ENCODE measurements at places on chromosomes 11 and 22.

GRCh38 chr22:36879775-36880174 lies 19.0 kb downstream of the NCF4 start:
- no peak for DNase-seq

GRCh38 chr11:88909500-88909899 lies 156.3 kb downstream of the GRM5 start:
- no peak for DNase-seq

- DNase-seq, result no peak
Observed at GRCh38 chr22:35756722-35757121, 39.0 kb downstream of the APOL5 start.

DNA sequence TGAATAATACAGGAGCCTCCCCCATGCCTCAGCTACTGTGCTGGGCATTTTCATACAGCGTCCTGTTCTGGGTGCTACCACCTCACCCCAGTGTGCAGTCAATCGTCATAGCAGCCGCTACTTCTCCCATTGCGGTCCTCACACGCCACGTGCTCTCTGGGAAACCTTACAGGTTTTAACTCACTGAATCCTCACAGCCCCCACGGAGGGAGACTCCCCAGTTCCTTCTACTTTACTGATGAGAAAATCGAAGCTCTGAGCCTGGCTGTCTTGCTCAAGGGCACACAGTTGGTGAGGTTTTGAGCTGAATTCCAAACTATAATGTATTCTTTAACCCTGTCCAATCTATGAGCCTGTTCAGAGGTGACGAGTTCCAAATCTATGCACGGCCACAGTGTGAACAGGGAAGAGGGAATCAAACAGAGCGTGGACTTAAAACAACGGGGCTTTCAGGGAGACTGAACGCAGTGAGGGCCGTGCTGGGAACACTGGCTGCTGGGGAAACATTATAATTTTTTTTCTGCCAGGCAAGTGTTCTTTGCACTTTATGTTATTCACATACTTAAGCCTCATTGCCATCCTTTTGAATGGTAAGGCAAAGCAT lies 421.5 kb downstream of the BRD1 start:
- no peak for DNase-seq

DNA sequence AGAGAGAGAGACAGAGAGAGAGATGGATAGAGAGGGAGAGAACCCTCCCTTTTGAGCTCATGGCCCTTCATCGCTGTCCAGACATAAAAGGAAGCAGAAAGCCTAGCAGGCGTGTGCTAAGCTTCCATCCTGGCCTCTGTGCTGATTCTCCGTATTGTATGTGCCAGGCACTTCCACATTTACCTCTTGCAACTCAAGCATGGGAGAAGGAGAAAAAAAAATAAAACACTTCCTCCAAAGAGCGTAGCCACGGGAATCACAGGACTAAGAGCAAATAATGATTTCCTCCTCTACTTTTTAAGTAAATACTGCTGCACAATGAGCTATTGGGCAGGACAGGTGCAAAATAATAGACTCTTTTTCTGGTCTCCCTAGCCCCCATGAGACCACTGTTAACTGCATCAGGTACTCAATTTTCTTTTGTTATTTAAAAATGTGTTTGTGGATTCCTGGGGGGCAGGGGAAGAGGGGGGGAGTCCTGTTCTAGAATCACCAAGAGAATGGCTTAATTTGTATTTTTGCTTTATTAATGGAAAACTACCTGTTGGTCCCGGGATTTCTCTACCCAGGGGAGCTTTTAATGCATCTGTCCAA lies 154.3 kb downstream of the NXPE2 start:
- DNase-seq, result no peak

DNA sequence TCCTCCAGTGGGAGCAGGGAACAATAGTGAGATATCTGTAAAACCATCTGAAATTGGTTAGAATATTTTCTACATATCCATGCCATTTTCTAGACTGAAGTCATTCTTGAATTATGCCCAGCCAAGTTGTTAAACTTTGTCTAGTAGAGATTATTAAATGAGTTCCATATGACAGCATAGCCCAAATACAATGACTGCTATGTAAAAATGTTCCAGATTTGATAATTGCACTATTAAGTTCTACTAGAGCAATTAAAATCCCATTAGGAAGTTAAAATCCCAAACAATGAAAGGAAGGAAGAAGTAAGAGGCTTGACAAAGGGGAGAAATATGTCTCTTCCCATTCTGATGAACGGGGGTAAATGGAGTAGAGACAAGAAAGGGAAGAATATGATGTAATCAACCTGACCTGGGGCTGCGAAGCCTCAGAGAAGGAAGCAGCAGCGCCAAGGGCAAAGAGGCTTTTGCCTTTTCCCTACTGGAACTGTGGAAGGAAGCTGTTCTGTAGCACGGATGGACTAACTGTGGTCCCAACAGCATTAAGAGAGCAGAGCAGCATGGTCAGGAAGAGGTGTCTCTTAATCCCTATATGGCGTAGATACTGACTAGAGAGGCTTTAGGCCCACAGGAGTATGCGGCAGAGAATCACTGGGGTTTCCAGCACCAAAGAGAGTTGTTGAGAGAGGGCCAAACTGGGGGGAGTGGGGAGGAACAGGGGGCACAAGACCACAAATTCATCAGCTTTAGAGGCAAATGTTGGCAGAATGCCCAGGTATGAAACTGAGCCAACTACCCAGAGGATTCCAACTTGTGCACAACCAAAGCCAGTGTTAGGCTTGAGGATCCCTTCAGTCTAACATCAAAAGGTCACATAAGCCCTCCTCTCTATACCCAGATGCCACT lies 26.7 kb downstream of the RRP8 start:
- DNase-seq, result peak; percentile 6

- no peak for DNase-seq
Observed at GRCh38 chr22:49324527-49325491, 502.9 kb downstream of the BRD1 start.

DNA sequence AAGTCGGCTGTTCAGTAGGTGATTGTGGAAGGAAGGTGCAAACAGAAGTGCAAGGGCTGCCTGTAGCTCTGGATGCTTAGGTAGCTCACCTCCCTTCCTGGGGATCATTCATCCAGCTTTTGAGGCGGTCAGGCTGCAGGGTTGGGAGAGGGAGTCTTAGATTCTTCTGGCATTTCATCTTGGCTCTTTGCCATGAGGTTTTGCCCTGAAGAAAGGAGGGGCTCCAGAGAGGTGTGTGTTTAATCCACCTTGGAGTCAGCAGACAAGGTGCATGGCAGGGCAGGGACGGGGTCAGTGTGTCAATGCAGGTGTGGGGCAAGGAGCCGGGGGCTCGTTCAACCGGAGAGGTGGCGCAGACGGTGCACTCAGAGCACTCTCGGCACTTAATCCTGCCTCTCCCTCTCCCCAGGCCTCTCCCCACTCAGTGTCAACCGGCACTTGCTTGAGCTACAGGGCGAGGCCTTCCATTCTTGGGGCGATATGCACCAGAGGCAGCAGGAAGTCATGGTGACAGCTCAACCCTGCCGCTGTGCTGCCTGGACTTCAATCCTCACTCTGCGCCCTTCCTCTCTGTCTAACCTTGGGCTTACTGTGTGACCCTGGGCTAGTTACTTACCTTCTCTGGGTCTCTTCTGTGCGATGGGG lies 7.2 kb downstream of the ADAMTS15 start:
- no peak for DNase-seq

DNA sequence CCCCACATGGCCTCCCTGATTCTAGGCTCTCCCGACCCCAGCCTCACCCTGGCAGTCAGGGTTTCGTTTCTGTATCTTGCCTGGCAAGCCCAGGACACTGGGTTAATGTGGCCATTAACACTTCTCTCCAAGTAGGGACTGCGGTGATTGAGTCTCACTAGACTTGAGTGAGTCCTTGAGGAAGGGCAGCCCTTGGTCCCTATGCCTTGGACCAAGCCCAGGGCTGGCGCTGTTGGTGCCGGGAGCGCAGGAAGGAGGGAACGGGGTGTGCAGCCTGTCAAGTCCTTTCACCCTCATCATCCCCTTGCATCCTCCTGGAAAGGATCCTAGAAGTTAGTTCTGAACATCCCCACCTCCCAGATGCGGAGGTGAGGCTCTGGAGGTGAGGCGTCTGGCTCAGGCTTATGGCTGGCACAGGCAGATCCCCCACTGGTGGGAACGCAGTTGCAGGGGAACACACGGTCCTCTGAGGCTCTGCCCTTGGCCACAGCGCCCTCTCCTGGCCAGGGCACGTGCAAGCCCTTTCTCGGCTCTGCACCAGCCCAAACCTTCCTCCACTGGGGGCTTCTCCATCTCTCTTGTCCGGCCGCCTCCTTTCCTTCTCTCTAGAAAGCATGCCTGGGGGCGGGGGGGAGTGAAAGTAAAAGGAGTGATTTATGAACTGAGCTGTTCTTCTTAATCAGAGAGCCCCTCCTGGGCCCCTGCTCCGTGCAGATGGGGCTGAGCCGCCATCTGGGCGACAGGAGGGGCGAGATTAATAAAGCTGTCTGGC lies 56.7 kb downstream of the TP53I11 start:
- DNase-seq, result peak; percentile 62

DNA sequence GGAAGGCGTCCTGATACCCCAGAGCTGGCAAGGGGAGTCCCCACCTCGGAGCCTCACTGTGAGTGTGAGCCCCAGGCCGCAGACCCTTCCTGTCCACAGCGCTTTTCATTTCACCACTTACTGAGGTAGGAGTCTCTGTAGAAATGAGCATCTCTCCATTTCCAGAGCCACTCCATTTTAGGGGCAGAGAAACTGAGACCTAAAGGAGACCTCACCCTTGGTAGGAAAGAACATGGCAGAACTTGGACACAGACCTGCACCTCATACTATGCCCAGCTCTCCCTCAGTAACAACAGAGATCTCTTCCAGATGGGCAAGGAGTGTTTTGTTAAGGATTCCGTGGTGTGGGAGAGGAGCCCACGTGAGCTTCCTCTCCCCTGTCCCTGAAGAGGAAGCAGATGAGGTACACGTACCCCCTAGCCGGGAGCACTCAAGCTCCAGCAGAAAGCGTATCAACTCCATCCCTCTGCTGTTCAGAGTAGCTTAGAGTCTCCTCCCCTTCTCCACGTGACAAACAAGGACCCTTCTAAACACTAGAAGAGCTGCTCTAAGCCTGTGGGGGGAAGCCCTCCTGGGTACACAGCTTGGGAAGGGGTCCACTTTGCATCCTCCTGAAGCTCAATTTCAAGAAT lies 532 bp upstream of the VSIG2 start:
- no peak for DNase-seq

DNA sequence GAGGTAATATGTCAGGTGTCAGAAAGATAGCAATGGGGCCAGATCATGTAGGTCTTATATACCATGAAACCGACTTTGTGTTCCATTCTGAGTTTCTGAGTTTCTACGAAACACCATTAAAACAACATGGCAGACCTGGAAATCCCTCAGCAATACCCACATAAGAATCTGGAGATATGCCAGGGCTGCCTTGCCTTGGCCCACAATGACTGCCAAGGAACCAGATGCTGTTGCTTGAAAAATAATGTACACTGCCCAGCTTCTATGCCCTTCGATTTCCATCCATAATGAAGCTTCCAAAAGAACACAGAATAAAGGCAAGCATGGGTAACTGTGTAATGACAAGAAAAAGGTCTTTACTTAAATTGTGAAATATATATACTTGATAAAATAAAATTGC lies 277.4 kb downstream of the SOX6 start:
- DNase-seq, result no peak

GRCh38 chr11:102389253-102389652 lies 42.2 kb downstream of the BIRC2 start:
- DNase-seq, result peak; percentile 30

DNA sequence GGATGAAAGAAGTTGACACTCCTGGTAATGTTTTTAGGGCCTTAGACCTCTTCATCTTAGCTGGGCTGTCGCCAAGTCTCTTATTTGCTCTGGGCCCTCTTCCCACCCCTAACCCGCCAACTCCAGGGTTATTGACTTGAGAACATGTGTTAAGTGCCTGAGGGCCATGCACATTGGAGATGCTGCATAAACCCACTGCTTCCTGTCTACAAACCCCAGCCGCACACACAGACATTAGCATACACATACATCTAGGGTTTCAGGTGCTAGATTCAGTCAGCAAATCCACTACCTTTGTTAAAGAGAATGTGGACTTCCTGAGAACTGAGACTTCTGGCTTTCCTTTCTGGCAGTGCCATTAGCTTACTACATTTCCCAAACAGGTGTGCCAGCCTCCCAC lies 817 bp downstream of the PANX3 start:
- DNase-seq, result no peak

- DNase-seq, result no peak
Observed at GRCh38 chr11:126660761-126661425, 305.4 kb downstream of the ST3GAL4 start.
